HFFc6 (cell line): ENCODE measurements at places on chromosomes 3 and 15.

DNA sequence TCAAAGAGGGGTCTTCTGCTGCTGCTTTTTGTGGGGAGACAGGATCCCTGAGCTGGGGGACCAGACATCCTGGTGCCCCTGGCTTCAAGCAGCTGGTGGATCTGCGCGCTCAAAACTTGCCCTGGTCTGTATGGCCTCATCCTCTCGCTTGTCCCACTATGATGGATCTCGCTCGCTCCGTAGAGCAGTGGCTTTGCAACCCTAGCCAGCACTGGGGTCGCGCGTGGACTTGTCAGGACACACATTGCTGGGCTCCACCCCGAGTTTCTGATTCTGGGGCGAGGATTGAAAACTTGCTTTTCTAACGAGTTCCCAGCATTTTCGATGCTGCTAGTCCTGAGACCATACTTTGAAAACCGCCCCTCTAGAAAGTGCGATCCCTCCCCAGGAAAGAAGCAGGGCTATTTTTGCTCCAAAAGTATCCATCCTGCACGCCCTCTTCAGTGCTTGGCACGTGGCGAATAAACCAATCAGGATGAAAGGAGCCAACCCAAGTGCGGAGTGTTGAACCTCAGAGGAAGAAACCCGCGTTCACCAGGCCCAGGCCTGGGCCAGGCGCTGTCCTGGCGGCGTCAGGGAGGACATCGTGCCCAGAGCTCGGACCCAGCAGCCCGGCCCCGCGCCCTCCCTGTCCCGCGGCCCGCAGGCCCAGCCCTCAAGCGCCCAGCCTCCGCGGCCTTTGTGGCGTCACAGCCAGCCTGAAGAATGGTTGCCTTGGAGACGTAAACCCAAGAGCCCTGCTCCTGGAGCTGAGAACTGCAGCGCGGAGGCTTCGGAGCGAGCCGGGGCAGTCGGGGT is at the start of gene CFAP100:
TSS of gene CFAP100 (plus strand) at position 731 of the 798 bp plus-strand sequence. CDS start 1,092 bp downstream, outside the sequence.
- DNase-seq, result no peak

DNA sequence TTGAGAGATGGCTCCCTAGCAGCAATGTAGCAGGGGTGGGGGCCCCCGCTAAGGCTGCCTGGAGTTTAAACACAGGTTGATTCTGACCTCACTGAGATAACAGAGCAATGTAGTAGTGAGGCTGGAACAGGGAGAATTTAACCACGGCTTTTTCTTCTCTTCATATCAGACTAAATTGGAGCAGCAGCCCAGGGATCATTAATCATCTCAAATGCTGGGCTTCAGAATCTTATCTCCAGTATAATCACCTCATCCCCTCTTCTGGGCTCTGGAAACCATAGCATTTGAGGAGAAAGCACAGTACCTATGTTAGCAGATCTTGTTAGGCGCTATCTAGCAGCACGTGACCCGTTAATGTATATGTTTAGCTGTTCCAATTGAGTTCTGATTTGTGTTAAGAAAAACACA is 25.4 kb upstream of the DET1 start:
- no peak for DNase-seq

DNA sequence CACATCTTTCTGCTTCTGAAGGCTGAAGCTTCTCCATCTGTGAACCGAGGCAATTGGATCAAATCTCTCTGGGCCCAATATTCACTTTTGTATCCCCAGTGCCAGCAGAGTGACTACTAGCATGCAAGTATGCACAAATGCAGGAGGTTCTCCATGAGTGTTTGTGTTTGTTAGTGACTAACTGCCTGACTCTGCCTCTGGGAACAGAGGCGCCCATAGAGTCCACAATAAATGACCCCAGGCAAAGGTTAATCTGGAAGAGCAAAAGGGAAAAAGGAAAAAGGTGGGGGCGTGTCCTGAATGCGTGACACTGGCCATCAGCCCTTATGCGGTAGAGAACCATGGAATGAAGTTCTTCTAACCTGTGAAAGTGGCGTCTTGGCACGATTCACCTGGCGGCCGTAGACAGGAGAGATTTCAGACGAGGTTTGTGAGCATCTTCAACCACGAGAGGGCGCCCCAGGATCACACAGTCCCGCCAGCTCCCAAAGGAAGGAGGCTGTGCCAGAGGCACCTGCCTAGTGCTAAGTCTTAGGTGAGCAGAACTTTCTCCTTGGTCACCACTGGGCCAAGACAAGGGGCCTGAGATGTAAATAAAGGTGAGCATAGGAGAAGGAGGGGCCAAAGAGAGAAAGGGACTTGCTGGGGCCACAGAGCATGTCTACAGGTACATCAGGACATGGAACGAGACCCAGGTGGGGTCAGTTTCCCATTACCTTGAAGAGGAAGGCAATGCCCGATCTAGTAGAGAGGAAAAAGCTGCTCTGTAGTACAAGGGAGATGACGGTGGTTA is 44.2 kb downstream of the RBPMS2 start:
- DNase-seq, result peak; percentile 48

GRCh38 chr15:97966246-97966645 is 5.7 kb downstream of the ARRDC4 start:
- no peak for DNase-seq

DNA sequence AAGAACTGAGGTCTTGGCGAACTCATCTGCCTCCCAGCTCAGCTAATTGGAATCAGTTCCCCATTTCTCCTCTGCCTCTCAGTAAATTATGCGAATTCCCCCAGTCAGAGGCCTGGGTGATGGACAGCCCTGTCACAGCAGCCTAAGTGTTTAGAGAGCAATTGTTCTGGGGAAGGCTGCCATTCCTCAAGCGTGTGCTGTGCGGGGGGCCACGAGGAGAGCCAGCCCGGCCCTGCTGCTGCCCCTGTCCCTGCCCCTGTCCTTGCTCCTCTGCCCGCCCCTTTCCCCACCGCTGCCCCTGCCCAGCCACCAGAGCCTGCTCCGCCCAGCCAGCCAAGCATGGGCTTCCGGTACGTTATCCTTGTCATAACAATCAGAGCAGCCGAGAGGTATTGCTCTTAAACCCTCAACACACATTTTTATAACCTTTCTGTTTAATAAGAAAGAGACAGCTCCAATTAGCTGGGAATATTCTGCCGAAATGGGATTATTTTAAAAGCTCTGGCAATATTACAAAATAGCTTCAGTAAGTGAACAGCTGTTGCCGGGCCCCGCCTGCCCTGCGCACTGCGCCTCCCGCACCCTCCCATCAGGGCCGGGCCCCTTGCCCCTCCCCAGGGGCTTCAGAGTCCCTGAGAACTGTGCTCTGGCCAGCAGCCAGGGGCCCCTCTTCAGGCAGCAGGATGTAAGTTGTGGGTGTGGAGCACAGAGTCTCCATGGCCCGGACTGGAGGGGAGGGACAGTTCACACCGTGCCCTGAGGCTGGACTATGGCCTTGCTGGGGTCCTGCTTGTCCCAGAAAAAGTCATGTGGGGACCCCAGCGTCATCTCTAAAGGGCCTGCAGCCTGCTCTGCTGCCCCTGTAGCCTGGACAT is 12.4 kb upstream of the CACNA2D2 start:
- DNase-seq, result no peak

GRCh38 chr3:135215516-135215915 is 420.5 kb downstream of the EPHB1 start:
- no peak for DNase-seq

- DNase-seq, result peak; percentile 85
Measured at GRCh38 chr3:39107388-39108199, at the start of the genes GORASP1 and TTC21A. Gene GORASP1 (minus strand): TSS chr3:39107627. CDS start chr3:39107541, 86 bp downstream. Gene TTC21A (plus strand): TSS chr3:39107680. CDS start chr3:39107838, 158 bp downstream.

DNA sequence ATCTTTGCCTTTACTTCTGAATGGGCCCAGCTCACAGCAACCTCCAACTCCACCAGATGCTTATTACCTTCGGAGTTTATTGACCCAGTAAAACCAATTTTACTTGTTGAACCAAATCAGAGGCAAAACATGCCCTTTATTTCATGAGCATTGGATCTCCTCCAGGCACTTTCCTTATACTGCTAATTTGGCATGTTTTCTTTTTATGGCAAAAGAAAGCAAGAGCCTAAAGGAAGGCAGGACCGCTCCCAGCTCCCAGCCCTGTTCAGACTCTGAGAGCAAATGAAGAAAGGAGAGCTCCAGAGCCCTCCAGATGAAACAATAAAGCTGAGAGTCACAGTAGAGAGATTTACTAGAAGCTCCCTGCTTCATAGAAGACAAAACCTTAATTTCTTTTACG is 81.5 kb upstream of the NR2E3 start:
- DNase-seq, result no peak

DNA sequence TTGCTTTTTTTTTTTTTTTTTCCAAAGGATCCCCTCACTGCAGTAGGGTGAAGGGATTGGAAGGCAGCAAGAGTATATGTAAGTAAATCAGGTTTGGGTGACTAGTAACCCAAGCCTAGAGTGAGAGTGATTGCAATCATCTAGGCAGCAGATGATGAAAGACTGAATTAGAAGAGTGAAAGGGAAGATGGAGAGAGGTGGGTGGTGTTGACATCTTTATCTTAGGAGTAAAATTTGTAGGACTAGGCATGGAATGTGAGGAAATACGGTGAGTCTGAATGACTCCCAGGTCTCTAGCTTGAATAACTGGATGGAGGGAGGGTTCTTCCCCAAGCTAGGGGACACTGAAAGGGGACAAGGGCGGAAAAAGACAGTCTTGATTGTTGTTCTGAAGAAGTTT is 63.4 kb downstream of the TPRG1 start:
- no peak for DNase-seq

GRCh38 chr3:8416965-8417364 is 84.7 kb upstream of the LMCD1 start:
- DNase-seq, result no peak

DNA sequence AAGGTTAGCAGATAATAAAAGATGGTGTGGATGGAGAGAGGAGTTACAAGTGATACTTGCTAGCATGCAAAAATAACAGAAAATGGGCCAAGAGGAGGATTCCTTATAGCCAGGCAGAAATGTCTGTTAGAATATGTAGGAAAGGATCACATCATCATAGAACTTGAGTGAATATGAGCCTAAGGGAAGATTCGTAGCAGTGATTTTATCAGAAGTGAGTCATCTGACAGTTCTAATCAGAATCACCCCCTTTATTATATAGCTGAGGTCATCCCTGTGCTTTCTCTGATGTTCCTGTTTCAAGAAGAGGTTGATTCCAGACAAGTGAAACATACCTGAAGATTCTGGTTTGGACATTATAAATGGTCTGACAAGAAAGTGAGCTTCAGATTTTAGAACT is 22.9 kb downstream of the EXOG start:
- peak; percentile 87 for DNase-seq

GRCh38 chr15:91922646-91923547 is 69.4 kb downstream of the SLCO3A1 start:
- DNase-seq, result no peak

- no peak for DNase-seq
Measured at GRCh38 chr15:40245666-40246450, 7.0 kb downstream of the PAK6 start.

DNA sequence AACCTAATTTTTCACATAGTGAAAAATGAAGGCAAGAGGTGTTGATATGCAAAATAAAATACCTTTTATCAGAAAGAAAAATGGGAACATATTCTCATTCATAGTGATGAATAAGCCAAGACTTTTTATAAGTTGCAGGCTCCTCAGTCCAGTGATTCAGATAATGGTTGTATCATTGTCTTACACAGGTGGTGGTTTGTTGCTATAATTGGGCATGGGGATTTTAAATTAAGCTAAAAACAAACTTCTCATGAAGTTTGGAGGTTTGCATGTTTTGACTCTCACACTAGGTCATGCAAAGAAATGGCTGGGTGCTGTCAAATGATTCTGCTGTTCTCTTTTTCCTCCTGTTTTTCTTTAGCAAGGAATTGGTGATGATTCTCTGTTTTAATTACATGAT is 60.8 kb upstream of the SKIL start:
- DNase-seq, result no peak

GRCh38 chr3:4198491-4198890 is 104.7 kb upstream of the SETMAR start:
- no peak for DNase-seq

GRCh38 chr15:22887157-22887951 is 48.9 kb downstream of the NIPA2 start:
- DNase-seq, result peak; percentile 84

GRCh38 chr15:75727851-75728715 is 15.4 kb upstream of the CSPG4 start:
- no peak for DNase-seq

- DNase-seq, result peak; percentile 26
Measured at GRCh38 chr15:69474846-69475455, 22.3 kb downstream of the RPLP1 start.

DNA sequence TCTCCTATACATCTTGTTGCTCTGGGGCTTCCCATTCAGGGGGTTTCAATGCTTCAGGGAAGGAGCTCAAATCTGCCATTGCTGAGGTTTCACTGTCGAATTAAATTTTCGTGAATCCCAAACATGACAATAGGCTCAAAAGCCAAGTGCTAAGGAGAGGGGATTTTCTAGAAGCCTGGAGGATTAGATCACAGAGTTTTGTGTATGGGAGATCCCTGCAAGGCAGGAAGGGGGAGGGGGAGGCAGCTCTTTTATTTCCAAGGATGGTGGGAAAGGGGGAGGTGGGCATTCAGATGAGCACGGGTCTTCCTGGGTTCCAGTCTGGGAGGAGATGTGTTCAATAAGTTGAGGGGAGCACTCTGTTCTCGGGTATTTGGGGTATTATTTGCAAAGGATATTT is 69.9 kb upstream of the DLG1 start:
- no peak for DNase-seq

DNA sequence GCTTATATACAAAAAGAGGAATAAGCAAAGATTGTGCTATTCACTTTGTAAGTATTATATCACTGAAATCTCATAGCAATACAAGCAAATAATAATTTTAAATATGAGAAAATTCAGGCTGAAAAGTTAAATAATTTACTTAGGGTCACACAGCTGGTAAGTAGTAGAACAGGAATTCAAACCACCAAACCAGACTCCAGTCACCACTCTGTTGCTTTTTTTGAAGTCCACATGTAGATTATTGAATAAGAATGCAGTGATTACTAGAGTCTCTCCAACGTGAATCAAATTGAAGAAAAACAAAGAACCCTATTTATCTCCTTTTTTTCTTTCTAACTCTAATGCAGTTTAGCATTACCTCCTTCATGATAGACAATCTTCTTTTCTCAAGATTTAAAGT is 15.9 kb downstream of the SPICE1 start:
- DNase-seq, result no peak

- DNase-seq, result no peak
Measured at GRCh38 chr3:25033407-25034029, 394.5 kb upstream of the RARB start.

DNA sequence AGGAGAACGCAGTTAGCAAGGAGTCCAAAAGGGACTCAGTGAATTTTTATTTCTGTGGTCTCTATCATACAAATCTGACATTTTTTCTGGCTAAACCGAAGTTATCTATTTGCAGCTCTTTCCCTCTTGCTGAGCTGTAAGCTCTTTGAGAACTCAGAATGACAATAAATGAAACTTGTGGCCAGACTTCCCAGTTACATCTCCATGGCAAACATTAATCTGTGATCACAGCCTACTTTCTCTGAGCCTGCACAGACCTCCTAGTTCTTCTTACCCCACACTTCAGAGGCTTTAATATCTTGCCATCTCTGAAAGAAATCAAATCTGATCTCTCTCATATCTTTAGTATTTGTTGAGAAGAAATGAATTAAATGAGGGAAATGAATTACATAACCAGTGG is 58.0 kb downstream of the PLD1 start:
- DNase-seq, result no peak
